Neural progenitor cell (in vitro differentiated cells): ENCODE measurements at places on chromosomes 5 and 9.

- peak; percentile 28 for DNase-seq
Observed at GRCh38 chr5:41127967-41128690, 57.0 kb upstream of the MROH2B start.

DNA sequence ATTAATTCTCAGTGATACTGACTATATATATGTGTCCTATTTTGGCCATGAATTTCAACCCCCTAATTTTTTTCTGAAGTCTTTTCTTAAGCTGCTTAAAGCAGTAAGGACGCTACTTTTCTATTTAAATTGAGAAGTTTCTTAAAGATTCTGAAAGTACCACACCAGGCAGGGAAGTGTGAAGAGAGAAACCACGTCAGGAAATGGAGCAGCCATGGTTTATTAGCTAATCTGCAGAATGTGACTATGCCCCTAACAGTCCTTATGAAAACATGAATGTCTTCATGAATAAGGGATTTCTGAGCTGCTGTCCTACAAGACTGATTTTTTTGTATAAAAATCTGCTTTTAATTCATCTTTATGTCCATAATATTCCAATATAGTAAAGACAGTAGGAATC lies 1724.3 kb upstream of the C9orf72 start:
- DNase-seq, result no peak

GRCh38 chr5:96408841-96409538 lies 24.1 kb downstream of the PCSK1 start:
- no peak for DNase-seq

- DNase-seq, result no peak
Observed at GRCh38 chr5:130112246-130112645, 208.0 kb downstream of the CHSY3 start.

- DNase-seq, result no peak
Observed at GRCh38 chr5:104612005-104612404, 1049.4 kb upstream of the NUDT12 start.

- no peak for DNase-seq
Observed at GRCh38 chr5:138565100-138565821, 9.9 kb downstream of the HSPA9 start.

GRCh38 chr5:5822729-5823257 lies 400.3 kb downstream of the ICE1 start:
- no peak for DNase-seq

GRCh38 chr5:97420646-97421045 lies 237.6 kb upstream of the RIOK2 start:
- no peak for DNase-seq

DNA sequence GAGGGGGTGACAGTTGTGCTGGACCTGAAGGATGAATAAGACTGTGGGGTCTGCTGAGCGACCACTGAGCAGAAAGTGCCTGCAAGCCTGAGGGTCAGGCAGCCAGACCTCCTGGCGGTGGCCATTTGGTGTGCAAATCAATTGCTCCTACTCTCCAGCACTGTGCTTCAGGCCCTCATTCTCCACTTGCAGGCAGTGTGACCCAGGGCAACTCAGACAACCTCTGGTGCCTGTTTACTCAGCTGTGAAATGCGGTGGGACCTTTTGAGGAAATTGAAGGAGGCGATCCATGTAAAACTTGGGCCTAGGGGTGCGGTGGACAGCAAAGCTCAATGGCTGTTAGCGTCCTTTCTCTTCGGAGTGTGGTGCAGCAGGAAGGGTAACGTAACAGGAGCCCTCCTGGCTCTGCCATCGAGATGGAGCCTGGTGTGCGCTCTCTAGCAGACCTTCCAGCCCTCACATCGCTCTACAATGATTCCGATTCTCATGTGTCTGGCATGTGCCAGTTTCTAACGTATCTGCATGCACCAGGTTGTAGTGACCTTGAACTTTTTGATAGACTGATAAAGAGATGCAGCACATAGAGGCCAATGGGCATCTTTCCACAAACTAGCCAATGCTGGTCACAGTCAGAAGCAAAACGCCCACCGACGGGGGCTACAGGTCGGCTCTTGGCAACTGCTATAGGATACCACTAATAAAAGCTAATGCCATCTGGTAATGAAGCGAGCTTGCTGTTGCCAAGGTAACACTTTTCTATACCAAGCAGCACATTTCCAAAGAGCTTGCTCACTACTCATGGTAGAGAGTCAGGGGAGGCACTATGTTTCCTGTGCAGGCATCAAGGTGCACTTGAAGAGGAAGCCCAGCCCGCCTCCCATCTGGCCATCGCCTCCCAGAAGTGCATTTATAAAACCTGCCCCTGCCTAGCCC lies 159.7 kb upstream of the RAPGEF1 start:
- no peak for DNase-seq

DNA sequence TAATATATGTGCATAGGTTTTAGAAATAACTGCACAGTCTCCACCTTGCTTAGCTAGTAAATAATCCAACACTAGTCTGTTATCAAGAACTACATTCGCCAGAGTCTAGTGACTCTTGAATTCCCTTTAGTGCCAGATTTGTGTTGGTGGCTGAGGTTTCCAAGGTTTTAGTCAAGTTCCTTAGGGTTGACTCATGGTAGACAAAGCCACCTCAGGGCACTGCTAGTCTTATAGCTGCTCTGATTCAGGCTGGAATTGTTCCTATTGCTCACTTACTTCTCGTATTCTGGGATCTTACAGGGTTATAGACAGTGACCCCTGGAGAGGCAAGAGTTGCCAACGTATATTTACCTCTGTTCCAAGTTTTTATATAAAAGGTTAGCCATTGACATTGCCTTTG lies 1369.8 kb upstream of the CDH9 start:
- no peak for DNase-seq

DNA sequence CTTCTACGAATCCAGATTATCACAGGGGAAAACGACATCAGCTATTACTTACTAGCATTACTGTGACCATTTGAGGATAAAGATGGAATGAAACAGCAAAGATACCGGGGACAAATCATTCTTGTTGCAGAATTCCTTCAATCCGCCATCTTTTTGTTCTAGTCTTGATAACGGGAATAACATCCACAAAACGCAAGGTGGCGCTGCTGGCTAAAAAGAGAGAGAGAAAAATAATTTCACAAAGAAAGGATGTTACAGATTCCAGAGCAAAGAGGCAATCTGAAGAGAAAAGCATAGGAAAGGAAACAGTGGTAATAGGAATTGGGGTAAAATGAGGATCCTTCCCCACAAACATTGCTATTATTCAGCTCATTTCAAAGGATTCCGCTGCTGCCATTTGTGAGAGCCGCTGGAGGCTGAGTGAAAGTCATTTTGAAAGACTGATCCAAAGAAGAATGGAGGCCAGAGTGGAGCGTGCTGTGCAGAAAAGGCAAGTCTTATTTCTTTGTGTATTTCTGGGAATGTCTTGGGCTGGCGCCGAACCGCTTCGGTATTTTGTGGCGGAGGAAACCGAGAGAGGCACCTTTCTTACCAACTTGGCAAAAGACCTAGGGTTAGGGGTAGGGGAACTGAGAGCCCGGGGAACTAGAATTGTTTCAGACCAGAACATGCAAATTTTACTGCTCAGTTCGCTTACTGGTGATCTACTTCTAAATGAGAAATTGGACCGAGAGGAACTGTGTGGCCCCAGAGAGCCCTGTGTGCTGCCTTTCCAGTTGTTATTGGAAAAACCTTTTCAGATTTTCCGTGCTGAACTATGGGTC lies at the start of gene PCDHB7:
PCDHB7 (plus strand) TSS at position 264 of the 824 bp plus-strand sequence; CDS start at position 456, 192 bp downstream.
- peak; percentile 52 for DNase-seq

- peak; percentile 54 for DNase-seq
Observed at GRCh38 chr5:154756009-154756867, 1.1 kb downstream of the LARP1 start.

GRCh38 chr5:112951124-112951702 lies 25.4 kb upstream of the DCP2 start:
- DNase-seq, result no peak

DNA sequence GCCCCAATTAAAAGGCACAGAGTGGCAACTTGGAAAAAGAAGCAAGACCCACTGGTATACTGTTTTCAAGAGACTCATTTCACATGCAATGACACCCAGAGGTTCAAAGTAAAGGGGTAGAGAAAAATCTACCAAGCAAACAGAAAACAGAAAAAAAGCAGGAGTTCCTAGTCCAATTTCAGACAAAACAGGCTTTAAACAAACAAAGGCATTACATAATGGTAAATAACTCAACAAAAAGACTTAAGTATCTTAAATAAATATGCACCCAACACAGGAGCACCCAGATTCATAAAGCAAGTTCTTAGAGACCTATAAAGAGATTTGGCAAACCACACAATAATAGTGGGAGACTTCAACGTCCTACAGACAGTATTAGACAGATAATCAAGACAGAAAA lies 215.8 kb downstream of the SLCO4C1 start:
- no peak for DNase-seq

DNA sequence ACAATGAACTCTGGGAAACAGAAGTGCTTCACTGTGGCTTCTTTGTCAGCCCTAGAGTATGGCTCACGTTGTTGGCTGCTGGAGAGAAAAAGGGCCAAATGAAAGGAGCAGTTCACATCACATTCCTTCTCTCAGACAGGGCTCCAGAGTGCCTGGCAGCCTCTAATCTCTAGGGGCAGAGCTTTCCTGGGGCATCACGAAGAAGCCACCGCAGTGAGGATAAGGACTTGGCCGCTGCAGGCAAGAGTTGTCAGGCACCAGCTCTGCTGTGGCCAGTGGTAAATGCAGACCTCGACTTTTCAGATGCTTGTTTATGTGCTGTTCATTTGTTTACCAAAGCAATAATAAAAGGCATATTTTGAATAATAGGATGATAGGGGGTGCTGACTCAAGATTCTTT lies 227.2 kb downstream of the ICE1 start:
- peak; percentile 11 for DNase-seq

- peak; percentile 86 for DNase-seq
Observed at GRCh38 chr5:151596828-151597539, 5.9 kb upstream of the FAT2 start.

DNA sequence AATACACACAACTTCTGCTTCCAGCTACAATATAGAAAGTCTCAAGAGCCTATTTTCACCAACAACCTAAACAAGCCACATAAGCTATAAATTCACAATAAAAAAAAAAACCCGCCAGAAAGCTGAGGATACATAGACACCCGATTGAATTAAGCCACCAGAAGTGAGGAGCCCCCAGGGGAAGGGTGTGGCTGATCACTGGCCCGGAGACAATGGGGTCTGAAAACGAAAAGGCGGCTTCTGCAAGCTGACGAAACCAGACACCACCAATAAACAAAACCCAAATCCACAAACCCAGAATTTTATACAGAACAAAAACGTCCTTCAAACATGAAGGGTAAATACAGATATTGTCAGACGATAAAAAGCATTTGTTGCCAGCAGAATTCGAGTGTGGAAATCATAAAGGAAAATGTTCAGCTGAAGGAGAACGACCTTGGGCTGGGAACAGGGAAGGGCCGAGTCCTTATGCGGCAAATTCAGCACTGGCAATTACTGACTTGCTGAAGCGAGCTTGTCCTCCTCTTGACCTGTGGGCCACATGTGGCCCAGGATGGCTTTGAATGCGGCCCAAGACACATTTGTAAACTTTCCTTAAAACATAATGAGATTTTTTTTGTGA lies 39.6 kb upstream of the CEP72 start:
- DNase-seq, result no peak

DNA sequence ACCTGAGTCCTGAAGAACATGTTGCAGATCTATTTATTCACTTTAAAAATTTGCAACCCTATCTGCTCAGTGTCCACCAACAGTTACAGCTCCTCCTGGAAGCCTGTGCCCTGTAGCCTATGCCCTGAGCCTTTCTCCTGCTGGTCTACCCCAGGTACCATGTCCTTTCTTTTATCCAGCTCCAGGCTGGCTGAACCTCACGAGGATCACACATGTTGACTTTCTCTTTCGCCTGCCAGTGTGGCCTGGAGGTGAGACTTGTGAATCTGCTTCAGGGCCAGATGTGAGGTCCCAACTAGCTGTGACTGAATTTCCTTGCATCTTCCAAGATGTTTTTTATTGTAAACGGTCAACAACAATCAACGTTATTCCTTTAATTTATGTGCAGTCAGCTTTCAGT lies 70.7 kb downstream of the GDNF start:
- no peak for DNase-seq

- DNase-seq, result no peak
Observed at GRCh38 chr9:129938291-129938979, 103.2 kb downstream of the USP20 start.

GRCh38 chr5:158951436-158952247 lies 148.1 kb downstream of the EBF1 start:
- peak; percentile 61 for DNase-seq

DNA sequence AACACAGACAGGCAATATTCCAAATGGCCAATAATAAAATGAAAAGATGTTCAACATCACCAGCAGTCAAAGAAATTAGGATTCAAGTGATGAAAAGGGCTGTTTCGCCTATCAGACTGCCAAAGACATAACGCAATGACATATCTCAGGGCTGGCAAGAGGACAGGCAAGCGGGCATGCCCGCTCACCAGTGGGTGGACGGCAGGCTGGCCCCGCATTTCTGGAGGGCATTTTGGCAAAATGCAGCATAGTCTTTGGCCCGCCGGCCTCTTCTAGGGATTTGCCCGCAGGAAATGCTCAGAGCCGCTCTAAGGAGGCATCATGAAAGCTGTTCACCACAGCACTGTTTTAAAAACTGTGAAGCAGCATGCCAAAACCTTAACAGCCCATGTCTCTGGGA lies 1.4 kb upstream of the PPP1R26 start:
- DNase-seq, result no peak

DNA sequence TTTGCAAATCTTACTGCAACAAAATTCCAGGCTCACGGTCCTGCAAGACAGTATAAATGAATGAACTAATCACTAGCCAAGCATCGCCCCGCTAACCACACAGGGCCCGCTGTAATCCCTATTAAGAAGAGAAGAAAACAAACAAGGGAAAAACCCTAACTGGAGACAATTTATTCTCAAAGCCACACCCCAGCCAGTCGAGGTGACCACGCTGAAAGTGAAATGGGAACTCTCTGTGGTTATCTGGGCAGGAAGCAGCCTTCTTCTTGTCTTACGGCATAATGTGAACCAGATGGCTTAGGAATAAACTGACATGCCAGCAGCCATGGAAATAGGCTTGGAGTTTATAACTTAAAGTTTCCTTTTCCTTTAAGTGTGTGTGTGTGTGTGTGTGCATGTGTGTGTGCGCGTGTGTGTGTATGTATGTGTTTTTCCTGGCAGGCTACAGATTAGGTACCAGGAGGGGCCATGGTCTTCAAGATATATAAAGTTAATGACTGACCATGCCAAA lies 120.2 kb downstream of the SEMA6A start:
- peak; percentile 69 for DNase-seq

DNA sequence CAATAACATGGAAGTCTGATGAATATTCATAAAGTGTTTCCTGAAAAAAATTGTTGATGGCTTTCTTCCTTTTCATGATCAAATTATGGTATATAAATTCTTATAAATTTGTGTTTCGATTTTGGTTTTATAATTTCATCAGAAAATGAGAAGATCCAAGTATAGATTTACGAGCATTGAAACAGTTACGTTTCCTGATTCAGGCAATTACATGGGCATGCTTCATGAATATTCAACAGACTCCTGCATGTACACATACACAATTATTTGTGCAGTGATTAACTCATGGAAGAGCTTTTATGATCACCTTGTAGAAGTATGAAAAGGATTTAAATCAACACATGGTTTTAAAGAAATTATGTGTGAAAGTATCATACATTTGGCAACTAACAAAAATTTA lies 136.7 kb downstream of the MPDZ start:
- DNase-seq, result no peak

- DNase-seq, result no peak
Observed at GRCh38 chr5:82413302-82414040, 135.3 kb upstream of the RPS23 start.
